ENCODE measurements at places on chromosomes 4 and X. TPM values are rescaled to one million over a fixed set of nuclear protein-coding genes. Genes with fewer than 3 reads are reported as not detected.

The GYPE gene
- not detected for total RNA-seq

The KLB gene
- 0.16 TPM for total RNA-seq

The FGFBP2 gene
- total RNA-seq: not detected

The L1CAM gene
- 19.5 TPM for total RNA-seq

The GPR78 gene
- not detected for total RNA-seq
